ENCODE measurements at places on chromosomes 5 and 9.

DNA sequence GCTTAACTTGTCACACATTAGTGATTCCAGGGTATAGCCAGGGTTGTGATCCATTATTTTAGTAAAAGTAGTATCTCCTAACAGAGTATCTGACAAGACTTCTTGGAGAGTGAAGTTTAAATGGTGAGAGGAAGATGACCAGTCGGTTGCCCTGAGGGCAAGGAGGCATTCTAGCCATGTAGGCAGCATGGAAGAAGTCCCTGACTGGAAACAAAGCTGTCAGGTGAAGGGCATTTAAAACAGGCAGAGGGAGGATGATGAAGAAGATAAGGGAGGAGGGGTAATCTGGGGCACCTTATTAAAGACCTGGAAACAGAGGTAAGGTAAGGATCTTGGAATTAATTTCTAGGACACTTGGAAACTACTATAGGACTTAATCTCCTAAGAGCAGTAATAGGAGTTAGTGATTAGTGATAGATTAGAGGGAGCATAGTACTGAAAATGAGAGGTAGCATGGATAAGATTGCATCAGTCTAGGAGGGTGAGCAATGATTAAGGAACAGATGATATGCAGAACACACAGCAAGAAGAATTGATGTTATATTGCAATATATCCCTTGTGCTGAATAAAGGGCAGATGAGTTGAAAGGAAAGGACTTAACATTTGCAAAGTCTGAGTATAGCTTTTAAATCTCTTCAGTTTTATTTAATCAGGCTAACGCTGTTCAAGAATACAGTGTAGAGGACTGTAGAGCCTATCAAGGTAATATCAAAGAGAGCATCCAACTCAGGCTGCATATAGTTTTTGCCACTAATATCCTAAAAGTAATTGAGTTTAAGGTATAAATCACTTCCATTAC is 9.6 kb downstream of the KIF2A start:
- DNase-seq: no peak

GRCh38 chr5:42228279-42228678 is 195.0 kb upstream of the GHR start:
- DNase-seq: no peak

DNA sequence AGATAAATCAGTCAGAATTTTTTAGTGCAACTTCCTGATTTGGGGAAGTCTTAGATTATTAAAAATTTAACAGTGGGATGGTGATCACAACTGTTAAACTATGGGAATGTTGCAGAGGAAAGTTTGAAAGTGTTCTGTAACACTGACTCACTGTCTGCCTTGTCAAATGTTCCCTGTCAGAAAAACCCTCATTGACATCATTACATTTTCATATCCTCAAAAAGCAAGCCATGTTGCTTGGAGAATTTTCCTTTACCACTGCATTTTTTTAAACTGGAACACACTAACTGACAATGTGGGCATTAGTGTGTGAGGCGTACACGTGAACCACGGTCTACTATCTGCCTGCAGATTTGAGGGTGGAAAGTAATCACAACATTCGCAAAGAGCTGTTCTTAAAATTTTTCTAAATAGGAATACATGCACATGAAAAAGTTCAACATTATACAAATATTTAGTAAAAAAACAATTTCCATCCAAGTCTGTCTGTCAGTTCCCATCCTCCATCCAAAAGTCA is 28.6 kb upstream of the IL7R start:
- DNase-seq: no peak

DNA sequence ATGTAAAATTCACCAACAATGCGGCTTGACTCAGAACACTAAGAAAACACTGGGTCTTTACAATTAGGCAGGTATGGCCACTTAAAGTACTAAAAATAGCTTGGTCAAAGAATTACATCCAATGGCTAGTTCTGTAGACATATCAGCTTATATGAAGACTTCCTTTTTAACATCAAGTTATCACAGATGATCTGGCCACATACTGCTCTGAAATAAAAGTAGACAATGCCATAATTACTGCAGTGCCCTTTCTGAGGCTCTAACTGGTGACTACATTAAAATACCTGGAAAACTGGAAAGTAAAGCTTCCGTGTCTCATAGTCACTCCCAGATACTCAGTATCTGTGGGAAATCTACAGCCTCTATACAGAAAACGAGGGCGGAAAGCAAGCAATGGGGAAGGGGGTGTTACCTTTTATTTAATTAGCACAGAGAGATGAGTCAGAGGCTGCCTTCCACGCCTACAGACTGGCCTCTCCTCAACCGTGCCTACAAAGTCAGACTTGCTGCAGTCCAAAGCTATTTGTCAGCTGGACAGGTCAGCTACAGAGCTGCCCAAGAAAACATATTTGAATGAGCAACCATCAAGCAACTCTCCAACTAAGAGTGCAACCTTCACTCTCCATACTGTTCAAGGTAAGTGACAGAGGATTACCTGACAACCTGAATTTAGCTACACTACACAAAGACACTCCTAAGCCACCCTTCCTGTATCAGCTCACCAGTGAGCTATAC is 8.7 kb downstream of the SERINC5 start:
- DNase-seq: peak; percentile 61

DNA sequence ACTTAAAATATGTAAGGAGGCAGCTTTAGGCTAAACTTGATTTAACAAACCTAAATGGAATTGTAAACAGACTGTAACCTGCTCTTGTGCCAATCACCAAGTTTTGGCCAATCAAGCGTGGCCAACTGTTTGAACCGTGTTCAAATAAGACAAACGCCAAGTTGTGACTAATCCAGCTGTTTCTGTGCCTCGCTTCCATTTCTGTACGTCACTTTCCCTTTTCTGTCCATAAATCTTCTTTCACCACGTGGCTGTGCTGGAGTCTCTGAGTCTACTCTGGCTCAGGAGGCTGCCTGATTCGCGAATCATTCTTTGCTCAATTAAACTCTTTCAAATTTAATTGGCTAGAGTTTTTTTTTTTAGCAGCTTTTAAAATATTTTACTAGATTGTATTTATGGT is 71.3 kb downstream of the LIX1 start:
- no peak for DNase-seq

DNA sequence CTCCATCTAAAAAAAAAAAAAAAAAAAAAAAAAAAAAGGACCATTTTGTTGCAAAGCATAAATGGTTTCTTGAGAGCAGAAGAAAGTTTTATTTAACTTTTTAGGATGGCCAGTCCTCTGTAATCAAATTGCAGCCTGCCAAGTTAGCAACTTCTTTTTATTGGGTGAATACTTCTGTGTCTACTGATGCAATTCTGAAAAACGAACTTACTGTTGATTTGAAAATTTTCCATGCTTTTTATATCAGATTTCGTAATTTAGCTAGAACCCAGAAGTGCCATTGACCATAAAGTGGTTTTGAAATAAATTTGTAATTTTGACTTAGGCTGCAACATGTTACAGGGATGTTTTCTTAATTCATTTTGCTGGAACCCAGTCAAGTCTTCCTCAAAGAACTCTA is 269.1 kb upstream of the ACTBL2 start:
- DNase-seq: no peak

GRCh38 chr5:173429489-173430150 is 101.4 kb upstream of the STC2 start:
- DNase-seq: no peak

DNA sequence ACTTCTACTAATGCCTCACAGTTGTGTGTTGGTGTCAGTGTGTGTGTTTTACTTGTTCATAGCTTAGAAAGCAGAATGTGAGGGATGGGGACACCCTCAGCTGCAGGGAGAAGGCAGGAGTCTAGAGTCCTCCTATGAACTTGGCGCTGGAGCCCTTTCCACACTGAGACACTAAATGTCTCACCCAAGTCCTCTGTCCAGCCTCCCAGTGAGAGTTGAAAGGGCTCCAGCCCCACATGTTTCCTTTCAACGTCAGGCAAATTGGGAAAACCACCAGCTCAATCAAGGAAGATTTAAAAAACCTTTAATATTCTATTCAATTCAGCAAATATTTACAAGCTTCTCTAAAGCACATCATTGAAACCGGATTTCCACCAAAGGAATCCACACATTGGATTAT is 167.6 kb upstream of the MSX2 start:
- DNase-seq: no peak

- no peak for DNase-seq
Observed at GRCh38 chr9:113741886-113742854, 133.9 kb upstream of the ZNF618 start.

GRCh38 chr5:159510282-159510681 is 180.0 kb upstream of the IL12B start:
- DNase-seq: peak; percentile 38

DNA sequence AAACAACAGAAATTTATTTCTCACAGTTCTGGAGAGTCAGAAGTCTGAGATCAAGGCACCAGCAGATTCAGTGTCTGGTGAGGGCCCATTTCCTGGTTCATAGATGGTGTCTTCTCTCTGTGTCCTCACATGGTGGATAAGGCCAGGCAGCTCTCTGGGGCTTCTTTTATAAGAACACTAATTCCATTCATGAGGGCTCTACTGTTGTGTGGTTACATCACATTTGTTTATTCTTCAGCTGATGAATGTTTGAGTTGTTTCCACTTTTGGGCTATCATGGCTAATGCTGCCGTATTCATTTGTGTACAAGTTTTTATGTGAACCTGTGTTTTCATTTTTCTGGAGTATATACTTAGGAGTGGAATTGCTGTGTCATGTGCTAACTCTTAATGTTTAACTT is 35.2 kb downstream of the DDX4 start:
- no peak for DNase-seq

DNA sequence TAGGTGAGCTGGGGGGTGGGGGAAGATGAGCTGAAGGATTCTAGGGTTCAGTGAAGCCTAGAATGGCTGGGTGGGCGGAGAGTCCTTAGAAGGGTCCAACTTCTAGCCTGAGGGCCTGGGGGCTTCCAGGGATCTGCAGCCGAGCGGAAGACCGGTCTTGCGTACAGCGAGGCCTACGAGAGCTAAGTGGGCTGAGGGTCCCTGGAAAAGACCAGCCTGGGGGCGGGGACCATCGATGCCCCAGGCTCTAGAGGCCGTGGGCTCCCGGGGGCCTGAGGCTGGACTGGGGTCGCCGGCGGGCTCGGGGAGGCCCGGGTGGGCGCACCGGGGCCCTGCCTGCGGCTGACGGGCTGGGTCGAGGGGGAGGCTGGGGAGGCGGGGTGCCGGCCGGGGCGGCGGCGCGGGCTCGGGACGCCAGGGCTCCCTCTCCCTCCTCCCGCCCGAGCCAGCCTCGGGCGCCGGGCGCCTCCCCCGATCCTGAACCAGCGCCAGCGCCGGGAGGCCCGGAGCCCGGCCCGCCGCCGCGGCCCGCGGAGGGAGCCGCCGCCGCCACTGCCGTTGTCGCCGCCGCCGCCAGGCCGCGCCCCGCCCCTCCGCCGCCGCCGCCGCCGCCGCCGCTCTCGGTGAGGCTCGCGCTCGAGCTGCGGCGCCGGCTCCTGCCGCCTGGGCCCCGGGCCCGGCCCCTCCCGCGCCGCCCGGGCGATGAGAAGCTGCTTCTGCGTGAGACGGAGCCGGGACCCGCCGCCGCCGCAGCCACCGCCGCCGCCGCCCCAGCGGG is at the start of gene MVB12B:
TSS of gene MVB12B (plus strand) at position 602 of the 778 bp plus-strand sequence. CDS start at position 703, 101 bp downstream.
- no peak for DNase-seq

GRCh38 chr5:140596321-140596741 is 31.7 kb downstream of the SLC35A4 start:
- DNase-seq: peak; percentile 39

GRCh38 chr5:9454012-9454481 is 91.8 kb downstream of the SEMA5A start:
- DNase-seq: no peak

- DNase-seq: no peak
Observed at GRCh38 chr9:8419596-8420275, 620.2 kb upstream of the DMAC1 start.

GRCh38 chr9:123640792-123641222 is 284.8 kb downstream of the CRB2 start:
- no peak for DNase-seq

DNA sequence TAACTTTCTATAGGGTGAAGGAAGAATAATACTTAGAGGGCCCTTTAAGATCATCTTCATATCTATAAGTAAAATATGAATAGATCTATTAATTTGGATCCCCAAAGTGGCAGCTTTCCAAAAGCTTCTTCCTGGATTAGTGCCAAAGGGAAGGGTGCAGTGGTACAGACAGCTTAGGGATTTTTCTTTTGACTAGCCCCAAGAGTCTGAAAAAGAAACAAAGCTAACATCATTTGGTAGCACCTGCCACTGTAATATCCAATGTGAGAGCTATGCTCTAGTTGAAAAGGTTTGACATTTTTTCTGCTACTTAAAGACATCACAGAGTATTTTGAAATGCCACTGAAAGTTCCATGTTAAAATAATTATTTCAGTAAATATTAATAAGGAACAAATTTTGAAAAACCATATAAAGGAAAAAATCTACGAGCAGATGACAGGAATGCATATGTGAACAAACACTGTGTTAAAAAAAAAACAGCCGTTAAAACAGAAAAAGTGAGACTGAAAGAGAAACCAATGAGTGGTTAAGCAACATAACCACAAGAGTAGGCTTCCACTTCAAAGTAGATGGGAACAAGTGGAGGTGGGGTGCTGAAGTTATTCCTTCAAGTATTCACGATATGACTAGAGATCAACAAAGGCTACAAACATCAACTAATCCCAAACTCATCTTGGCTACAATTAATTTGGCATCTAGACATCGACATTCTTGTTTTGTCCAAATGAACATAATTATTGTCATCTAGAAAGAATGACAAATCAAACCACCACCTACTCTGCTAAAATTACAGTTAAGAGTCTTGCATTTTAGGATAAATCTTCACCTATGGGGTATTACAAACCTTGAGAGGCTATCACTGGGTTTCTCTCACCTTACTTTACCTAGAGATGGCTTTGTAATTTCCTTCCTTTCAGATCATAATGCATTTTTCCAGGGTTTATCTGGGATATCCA is 137.5 kb downstream of the CPLANE1 start:
- no peak for DNase-seq

DNA sequence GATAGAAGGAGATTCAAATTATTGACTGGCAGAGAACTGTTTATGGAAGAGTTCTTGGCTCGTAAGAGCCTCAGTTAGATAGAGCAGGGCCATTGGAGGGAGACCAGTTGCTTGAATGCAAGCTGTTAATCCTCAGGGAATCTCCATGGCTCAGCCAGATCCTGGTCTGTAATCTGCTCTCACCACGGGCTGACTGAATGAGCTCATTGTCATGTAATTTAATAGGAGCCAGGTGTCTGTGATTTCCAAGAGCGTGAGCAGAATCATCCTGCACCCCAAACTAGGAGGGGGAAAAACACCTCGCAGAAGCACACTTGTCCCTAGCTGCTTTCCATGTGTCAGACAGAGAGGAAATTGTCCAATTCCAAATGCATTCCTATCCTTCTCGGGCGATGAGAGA is 19.1 kb upstream of the KCNMB1 start:
- DNase-seq: no peak

DNA sequence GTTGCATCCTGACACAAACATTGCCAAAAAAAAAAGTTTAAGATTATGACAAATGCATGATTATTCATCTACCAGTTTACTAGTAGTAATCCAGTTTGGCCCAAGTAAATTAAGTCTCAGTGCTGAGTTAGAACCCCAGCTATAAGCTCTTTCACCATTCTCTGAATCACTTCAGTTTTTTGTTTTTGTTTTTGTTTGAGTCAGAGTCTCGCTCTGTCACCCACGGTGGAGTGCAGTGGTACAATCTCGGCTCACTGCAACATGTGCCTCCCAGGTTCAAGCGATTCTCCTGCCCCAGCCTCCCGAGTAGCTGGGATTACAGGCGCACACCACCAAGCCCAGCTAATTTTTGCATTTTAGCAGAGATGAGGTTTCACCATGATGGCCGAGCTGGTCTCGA is 1.5 kb upstream of the PCYOX1L start:
- no peak for DNase-seq

All from mucosa of gallbladder (tissue), 1 donor.